Activated T-cell treated with anti-CD3 and anti-CD28 coated beads for 4 hours (primary cell): ENCODE measurements at places on chromosomes 12 and 14.

DNA sequence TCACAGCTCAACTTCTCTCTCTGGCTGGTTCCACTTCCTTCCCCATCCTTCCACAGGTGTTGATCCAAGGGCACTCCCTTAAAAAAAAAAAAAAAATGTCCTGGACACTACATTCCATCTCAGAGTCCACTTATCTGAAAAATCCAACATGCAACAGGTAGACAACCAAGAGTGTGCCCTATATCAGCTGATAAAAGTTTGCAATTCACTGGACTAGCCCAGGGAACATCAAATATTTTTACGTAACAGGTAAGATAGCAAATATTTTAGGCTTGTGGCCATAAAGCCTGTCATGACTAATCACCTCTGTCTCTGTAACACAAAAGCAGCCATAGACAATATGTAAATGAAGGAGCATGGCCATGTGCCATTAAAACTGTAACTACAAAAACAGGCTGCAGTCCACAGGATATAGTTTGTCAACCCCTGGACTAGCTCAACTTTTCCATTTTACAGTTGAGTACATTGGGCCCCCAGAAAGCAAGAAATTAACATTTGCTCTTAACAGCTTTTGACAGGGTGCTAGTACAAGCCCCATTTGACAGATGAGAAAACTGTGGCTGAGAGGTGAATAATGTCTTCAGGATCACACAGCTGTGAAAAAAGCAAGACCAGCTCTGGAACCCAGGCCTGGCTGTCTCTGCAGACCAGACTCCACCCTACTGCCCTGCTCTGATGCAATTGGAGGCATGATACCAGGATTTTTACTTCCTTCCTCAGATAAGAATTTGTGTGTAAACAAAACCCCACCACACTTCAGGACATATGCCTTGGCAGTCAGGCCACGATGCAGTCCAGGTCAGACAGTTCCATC lies 68.9 kb downstream of the CMKLR1 start:
- DNase-seq = no peak

- no peak for DNase-seq
These were observed 151.1 kb upstream of the HMGA2 start for GRCh38 chr12:65673156-65673690.

- no peak for DNase-seq
These were observed 36.2 kb upstream of the PRMT8 start for GRCh38 chr12:3454780-3455179.

- DNase-seq = no peak
These were observed 167.5 kb upstream of the FKBP4 start for GRCh38 chr12:2627076-2627834.

- DNase-seq = no peak
These were observed 39.1 kb downstream of the AREL1 start for GRCh38 chr14:74673768-74674167.

- no peak for DNase-seq
These were observed 16.8 kb upstream of the SNX6 start for GRCh38 chr14:34646570-34647255.

DNA sequence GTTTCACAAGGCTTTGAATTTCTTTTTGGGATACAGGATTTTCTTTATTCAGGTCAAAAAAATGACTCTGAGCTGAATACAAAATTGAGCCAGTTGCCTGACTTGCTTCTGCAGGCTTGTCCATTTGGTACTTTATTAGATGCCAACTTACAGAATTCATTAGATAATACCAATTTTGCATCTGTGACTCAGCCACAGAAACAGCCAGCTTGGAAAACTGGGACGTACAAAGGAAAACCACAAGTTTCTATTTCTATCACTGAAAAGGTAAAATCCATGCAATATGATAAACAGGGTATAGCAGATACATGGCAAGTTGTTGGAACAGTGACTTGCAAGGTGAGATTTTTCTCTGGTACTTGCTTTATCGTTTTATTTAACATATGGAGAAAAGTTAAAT lies 5.8 kb downstream of the AP5M1 start:
- no peak for DNase-seq

GRCh38 chr12:40837891-40838429 lies 145.7 kb downstream of the CNTN1 start:
- no peak for DNase-seq

DNA sequence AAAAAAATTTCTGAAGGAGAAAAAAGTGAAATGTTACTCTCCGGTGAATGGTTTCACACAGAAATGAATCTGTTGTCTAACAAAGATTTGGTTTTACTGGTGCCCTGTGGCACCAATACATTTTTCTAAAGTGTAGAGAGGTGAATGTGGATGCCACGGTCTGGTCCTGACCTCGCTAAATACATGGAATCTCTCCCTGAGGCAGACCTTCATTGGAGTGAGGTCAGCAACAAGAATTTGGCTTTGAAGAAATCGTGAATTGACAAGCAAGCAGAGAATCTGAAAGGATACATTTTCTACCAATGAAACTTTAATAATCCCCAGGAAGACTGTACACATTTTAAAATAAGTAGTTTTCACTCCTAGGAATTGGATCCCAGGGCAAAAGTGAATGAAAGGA lies 81.2 kb upstream of the OTOGL start:
- DNase-seq = no peak

DNA sequence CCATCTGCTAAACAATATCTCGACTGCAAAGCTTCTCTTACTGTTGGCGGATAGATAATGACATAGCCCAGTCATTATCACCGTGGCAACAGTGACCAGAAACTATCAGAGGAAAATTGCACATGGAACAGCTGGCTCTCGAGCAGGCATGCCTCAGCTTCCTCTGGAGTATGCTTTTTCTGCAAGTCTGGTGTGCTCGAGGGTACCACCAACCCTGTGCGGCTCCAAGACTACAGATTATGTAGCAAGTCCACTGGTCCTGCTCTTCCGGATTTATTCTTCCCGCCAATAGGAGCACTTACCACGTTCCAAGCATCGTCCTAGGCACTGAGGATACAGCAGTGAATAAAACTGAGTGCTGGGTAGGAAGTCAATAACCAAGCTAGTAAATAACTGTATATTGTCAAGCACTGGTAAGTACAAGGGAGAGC lies 1.4 kb upstream of the GLRX5 start:
- no peak for DNase-seq

- no peak for DNase-seq
These were observed 244.9 kb downstream of the C12orf50 start for GRCh38 chr12:87784350-87784749.

DNA sequence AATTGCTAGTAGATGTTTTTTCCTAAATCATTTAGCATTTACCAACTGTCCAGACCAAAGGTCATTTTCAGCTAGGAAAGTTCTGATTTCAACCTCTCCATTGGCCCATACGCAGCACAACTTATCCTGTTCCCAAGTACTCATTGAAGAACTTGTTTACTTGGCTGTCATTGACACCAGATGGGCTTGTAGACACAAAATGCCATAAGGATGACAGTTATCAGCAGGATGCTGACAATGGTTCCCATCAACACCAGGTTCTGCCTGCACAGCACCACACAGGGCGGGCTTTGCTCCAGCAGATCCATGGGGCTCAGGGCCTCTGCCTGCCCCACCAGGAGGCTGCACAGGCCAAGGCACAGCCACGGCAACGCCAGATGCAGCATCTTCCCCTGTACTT lies 36.5 kb upstream of the TMPRSS12 start:
- no peak for DNase-seq

DNA sequence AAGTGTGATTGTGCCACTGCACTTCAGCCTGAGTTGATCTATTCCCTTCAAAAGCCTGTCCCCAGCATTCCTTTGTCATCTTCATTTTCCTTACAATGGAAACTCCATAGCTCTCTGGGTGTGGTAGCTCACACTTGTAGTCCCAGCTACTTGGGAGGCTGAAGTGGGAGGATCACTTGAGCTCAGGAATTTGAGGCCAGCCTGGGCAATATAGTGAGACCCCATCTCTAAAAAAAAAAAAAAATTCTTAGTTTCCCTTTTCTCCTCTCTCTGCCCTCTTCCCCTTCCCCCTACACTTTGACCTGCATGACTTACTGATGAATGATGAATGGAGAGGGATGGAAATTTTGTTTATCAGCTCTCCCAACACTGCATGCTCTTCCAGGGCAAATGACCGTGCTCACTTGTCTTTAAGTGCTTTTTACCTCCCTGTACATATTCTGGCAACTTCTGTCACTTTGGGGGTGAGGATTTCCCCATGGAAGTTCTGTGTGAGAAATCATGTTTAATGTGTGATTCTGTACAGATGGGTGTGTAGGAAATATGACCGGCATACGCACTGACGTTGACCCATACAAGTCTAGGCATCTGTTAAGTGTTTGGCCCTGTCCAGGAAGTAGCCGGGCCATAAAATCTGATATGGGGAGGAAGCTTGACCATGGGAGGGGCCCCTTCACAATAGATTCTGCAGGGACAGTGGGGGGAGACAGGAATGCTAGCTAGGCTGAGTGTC lies 65.4 kb downstream of the ZFP36L1 start:
- DNase-seq = no peak

DNA sequence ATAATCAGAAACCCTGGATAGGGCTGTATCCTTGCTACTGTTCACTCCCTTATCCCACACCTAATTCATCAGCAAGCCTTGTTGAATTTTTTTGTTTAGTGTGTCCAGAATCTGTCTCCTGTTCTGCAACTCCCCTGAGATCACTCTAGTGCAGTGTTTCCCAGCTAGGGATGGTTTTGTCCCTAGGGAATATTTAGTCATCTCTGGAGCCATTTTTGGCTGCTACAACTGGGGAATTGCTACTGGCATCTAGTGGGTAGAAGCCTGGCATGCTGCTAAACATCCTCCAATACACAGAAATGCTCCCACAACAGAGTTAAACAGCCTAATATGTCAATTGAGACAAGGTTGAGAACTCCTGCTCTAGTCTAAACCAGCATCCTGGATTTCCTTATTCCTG lies 248.0 kb downstream of the NPAS3 start:
- no peak for DNase-seq

GRCh38 chr14:93543766-93544165 lies 113.0 kb downstream of the UNC79 start:
- DNase-seq = no peak

GRCh38 chr14:22558221-22558913 lies 30.7 kb downstream of the DAD1 start:
- no peak for DNase-seq

DNA sequence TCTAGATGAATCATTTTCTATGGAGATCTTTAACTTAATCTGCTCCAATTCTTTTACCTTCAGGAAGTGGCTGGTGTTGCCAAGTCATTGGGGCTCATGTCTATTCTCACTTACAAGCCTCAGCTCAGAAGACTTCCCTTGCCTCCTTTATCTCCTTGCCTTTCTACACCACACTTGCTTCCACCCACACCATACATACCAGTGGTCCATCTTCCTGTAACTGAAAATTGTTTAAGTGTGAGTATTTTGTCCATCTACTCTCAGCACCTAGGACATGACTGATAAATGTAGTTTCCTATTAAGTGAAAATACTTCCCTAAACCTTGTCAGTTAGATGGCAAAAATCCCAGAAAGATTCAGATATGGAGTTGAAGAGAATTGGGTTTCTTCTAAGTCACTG lies 199.7 kb upstream of the CPNE8 start:
- DNase-seq = no peak

- DNase-seq = no peak
These were observed 12.1 kb upstream of the KRT83 start for GRCh38 chr12:52333321-52333720.

DNA sequence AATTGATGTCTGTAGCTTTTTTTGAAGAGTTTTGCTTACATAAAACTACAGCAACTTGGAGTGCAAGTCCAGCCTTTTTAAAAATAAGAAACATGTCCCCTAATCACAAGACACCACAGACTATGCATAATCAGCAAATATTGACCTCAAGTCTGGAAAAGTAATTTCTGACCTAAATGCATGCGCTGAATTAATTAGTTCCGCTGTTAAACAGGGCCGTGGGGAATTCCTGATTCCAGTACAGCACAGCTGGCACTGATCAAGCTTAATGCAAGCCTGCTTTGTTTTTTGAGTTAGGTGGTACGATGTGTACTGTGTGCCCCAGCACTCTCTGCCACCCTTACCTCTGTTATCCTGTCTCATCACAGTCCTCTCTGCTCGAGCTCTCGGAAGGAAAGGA lies 9.2 kb downstream of the MLH3 start:
- DNase-seq = no peak
